ENCODE measurements at places on chromosomes 1 and 21.
A peak's percentile ranks its signal among the peaks of the same experiment; 100 is the strongest.

DNA sequence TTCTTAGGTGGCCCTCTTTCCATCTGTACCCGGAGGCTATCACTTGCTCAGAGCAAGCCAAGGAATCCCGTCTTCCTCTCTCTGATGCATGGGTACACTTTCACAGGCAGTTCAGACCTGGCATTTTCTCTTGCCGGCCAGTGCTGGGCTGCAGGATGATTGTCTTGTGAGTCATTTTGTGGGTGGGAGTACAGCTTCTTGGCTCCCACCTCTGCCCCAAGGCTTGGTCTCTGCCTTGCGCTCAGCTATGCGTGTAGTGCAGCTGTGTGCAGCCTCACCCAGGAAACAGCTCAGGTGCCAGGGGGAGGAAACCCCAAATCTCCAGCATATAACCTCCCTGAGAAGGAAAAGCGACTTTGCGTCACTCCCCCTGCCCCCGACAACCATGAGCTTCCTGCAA is 3.9 kb upstream of the AJAP1 start:
- no peak for DNase-seq

DNA sequence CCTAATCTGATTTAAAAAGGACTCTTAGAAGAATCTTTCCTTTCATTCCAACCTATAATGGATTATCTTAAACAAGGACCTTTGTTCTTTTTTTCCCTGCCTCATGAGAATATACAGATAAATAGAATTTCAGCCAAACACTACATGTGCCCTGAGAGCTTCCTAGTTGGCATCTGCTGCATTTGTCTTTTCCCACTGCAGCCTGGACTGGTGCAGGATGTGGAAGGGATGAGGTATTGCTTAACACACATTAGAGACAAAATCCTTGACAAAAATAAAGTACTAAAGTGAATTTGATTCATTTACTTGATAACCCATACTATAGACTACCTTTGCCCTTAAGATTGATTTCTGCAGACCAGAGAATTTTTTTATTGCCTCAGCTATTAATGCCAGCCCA is 59.5 kb downstream of the PALMD start:
- DNase-seq: no peak

DNA sequence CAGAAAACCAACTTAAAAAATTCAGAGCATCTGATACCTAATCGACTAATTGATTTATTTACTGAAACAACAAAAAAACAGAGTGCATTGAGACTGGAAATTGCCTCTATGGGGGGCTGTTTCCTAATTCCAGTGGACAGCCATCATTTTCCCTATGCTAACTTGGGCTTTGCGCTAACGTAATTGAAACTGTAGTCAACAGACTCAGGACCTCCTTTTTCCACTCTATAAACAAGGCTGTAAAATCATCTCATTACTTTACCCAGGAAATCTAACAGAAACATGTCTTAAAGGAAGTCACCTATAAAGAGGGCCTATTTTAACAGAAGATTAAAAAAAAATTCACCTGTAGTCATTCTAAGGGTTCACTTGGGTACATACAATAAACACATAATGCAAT is 2.1 kb downstream of the ERG start:
- no peak for DNase-seq

GRCh38 chr1:184330875-184331274 is 56.0 kb upstream of the C1orf21 start:
- no peak for DNase-seq

- DNase-seq: no peak
Measured at GRCh38 chr1:112870887-112871646, 84.9 kb downstream of the SLC16A1 start.

DNA sequence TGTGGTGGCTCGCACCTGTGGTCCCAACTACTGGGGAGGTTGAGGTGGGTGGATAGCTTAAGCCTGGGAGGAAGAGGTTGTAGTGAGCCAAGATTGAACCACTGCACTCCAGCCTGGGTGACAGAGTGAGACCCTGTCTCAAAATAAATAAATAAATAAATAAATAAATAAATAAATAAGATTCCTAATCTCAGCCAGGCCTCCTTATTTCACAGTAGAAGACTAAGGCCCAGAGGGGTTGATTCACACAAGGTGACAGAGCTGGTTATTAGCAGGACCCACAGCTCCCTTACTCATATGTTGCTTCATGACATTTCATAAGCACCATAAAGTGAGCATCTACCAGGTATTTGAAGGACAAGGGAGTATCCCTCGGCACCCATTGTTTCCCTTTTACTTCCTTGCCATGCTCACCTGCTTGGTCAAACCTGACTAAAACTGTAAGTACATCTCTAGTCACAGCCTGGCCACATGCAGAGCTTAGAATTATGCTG is 32.7 kb downstream of the ALG14 start:
- no peak for DNase-seq

GRCh38 chr1:194044892-194045291 is 858.5 kb upstream of the B3GALT2 start:
- no peak for DNase-seq

- no peak for DNase-seq
Measured at GRCh38 chr21:36134803-36135390, at the start of gene CBR3. Gene CBR3, plus strand, starts transcription at chr21:36135079. Its CDS starts 114 bp downstream, at chr21:36135193.

GRCh38 chr1:55958498-55958897 is 620.9 kb downstream of the PLPP3 start:
- DNase-seq: no peak

- DNase-seq: no peak
Measured at GRCh38 chr1:39275836-39276507, 71.5 kb downstream of the MACF1 start.

DNA sequence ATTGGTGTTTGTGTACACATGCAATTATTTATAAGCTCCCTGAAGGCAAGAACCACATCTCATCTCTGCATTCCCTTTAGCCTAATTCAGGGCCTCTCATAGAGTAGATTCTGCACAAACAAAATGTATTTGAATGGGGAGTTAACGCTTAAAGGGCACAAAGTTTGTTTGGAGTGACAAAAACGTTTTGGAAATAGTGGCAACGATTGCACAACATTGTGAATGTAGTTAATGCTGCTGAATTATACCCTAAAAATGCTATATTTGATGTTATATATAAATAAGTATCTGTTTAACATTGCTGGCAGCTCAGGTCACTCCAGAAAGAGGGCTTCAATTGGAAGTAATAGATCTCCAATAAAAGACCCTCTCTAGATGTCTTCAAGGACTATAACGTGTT is 42.8 kb downstream of the TRIT1 start:
- no peak for DNase-seq

GRCh38 chr1:27166351-27166802 is 11.5 kb upstream of the SLC9A1 start:
- DNase-seq: no peak

DNA sequence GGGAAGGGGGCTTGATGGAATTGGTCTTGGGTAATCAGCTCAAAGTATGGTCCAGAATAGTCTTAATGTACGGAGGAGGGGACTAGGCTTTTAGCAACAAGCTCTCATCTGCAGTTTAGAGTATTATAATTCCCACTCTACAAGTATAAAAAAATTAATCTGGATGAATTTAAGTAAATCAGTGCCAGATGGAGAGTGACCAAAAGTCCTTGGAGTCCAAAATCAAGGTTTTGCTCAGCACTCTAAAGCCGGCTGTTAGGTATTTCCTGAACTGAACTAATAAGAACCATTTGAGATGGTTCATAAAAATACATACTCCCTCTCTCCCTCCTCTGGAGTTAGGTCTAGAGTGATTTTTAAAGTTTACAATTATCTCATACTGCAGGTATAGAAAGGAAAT is 23.7 kb downstream of the GLUL start:
- no peak for DNase-seq

DNA sequence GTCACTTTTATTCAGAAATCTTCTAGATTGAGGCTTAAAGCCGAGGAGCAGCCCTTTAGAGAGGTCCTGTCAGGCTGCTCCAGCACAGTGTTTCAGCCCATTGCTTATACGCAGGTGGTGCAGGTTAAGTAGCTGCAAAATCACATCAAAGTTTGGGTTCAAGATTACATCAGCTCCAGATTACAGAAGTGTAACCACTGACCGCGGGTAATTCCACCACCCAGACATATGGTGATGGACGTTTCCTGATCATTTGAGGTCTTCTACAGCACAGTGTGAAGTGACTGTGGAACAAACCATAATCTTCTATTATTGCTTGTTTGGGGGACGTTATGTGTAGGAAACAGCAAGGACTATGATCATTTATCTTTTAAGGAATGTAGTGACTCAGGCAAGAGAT is 11.8 kb downstream of the C1orf115 start:
- no peak for DNase-seq

DNA sequence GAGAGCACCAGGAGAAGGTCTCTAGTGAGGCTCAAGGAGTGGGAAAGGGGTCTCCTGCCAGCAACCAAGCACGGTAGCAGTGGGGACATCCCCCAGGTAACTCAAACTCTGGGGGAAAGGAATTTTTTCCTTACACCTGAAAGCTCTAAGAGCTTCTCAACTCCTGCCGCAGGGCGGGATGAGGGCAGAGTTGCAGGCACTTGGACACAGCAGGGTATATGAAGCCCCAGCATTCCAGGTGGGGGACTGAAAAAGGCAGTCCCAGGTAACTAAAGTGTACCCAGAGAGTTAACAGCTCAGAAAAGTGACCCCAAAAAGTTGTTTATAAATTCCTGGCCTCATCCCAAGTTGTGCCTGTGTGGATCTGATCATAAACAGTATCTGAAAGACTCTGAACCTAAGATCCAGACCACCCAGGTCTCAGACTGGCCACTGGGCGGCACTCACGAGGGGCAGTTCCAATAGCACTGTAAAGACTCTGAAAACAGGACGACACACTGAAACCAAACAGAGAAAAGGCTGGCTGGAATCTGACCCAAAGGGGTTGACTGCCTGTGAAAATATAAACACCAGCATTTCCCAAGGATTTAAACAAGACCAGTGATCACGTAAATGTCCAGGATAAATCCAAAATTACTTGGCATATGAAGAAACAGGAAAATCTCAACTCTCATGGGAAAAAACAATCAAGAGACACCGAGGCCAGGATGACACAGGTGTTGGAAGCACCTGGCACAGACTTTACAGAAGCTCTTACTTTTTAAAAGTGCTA is 47.5 kb downstream of the HSF2BP start:
- DNase-seq: peak; percentile 54

GRCh38 chr1:33182401-33182841 is 578 bp upstream of the TRIM62 start:
- no peak for DNase-seq

- DNase-seq: peak; percentile 58
Measured at GRCh38 chr1:246106342-246106763, 400.7 kb downstream of the SMYD3 start.

DNA sequence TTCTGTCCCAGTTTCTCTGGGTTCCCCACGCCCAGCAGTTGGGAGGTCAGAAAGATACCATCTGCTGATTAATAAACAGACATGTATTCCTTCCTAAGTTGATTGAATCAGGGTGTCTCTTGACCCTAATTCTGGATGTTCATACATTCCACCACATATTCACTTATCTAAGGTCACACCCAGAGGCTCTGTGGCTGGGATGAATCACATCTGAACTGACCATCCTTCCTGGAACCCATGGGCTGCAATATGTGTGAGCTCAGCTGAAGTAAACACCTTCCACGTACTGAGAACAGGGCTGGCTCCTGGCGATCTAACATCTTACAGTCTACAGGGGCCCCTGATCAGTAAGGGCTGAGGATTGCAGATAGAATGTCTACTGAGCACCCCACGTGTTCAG is 20.5 kb upstream of the TRABD2B start:
- no peak for DNase-seq

GRCh38 chr1:191869790-191870312 is 288.4 kb upstream of the RGS18 start:
- no peak for DNase-seq

GRCh38 chr1:204410688-204411450 is 748 bp downstream of the PPP1R15B start:
- peak; percentile 45 for DNase-seq
